Stimulated activated CD4-positive, alpha-beta T cell treated with anti-CD3 and anti-CD28 coated beads, Interleukin-15, amount 100 ng/mL, for 1 hour (primary cell): ENCODE measurements at places on chromosomes 16 and 17.

GRCh38 chr17:49716668-49717364 lies 9.1 kb upstream of the SLC35B1 start:
- no peak for DNase-seq

DNA sequence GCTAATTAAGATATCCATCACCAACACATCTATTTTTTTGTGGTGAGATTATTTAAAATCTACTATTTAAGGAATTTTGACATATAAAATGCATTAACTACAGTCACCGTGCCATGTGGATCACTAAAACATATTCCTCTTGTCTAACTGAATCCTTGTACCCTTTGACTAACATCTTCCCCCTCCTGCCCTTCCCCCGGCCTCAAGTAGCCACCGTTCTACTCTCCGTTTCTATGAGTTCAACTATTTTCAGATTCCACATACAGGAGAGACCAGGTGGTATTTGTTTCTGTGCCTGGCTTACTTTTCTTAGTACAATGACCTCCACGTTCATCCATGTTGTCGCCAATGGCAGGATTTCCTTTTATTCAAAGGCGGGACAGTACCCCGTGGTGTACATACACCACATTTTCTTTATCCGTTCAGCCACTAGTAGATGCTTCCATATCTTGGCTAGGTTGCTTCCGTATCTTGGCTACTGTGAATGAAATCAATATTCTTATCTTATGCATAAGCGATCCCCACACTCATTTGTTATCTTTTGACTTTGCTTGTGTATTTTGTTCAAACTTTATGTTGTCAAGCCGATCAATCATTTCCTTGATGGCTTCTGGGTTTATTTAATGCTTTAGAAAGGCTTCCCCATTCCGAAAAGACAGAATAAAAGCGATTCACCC lies 134.7 kb downstream of the KCNJ12 start:
- DNase-seq, result no peak

- no peak for DNase-seq
Observed at GRCh38 chr17:1010586-1010985, 13.7 kb downstream of the TIMM22 start.

GRCh38 chr17:15930426-15930825 lies 14.5 kb upstream of the ADORA2B start:
- DNase-seq, result no peak

DNA sequence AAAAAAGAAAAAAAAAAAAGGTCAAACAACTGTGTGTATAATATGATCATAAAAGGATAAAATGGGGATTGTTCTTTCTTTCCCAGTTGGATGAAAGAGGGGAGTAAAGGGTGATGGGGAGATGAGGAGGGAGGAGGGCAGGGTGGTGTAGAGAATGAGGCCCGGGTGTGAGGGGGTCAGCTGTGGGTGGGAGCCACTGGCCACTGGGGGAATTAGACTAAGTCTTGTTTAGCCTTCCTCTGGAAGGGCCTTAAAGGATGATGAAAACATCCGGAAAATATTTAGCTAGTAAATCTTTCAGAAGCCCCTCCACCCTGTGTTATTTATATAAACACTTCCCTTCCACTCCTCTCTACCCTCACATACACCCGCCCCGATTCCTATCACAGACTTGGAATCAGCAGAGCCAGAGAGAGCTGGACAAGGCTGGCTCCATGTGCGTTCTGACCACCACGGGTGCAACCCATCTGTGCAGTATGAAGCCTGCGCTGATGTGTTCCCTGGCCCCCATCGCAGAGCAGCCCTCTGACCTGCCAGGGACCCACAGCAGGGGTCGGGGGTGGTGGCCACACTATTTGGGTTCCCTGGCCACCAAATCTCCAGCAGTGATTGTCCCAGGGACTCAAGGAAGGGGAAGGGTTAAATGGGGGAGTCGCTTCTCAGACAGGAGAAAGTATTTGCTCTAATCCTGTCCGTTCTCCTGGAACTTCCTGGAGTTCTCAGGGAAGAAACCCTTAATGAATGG lies 72.7 kb downstream of the GAS7 start:
- no peak for DNase-seq
